ENCODE measurements at places on chromosomes 3 and 15.
A peak's percentile ranks its signal among the peaks of the same experiment; 100 is the strongest.

DNA sequence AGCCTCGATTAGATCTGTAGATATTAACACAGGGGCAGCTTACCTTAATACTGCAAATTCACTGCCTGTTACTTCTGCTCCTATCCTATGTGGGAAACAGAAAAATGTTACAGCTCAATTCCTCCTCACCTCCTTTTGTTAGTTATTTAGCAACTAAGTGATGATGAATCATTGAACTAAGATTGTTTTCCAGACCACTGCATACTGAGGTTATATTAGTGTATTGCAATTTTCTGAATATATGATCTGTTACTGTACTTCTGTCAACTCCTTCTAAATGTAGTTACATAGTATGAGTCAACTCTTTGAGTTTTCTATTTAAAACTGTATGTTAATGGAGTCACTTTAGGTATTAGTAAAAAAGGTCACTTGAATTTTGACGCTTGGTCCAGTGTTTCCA, 331.5 kb upstream of the SLCO3A1 start:
- H3K36me3 ChIP-seq: no peaks in the 10 kb centered on the region
- H3K27me3 ChIP-seq: no peaks in the 10 kb centered on the region
- no peak overlapping the region for H3K27ac ChIP-seq
- DNase-seq: no peak
- H3K4me1 ChIP-seq: no peaks in the 10 kb centered on the region

DNA sequence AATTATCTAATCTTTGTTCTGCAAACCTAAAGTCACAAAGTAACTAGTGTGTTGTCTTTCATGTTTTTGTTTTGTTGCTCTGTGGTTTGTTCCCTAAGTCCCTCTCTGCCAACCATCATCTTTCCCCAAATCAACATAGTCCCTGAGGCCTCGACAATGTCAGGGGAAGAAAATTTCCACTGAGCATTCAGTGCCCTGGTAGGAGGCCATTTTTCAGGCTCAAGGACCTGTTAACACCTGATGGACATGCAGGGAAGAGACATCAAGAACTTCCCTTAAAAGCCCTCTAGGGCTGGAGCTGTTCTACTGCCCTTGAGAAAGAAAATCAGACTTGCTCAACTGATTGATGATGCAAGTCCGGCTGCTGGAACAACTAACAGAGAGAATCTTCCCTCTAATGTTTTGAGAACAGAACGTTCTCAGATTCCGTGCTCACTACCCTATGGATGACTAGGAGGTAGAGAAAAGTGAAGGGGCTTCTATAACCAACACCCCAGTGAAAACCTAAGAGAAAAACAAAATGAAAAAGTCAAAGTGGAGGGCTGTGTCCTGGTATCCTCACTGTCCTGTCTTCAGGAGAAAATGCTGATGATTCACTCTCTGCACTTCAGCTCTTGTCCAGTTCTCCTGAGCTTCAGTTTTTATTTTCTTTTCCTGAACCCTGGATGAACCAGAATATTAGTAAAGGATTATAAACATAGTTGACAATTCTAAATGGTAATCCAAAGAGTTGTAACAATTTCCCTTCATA, 373.1 kb downstream of the FOXP1 start:
- no peaks in the 10 kb centered on the region for H3K27me3 ChIP-seq
- H3K4me3 ChIP-seq: no peak overlapping the region
- no peak for DNase-seq
- H3K27ac ChIP-seq: no peak overlapping the region
- H3K36me3 ChIP-seq: no peaks in the 10 kb centered on the region
- no peaks in the 10 kb centered on the region for H3K4me1 ChIP-seq

GRCh38 chr15:59830098-59830497, 141.0 kb upstream of the BNIP2 start:
- H3K4me3 ChIP-seq: no peak overlapping the region
- H3K27me3 ChIP-seq: no peaks in the 10 kb centered on the region
- H3K36me3 ChIP-seq: no peaks in the 10 kb centered on the region
- no peak overlapping the region for H3K27ac ChIP-seq
- no peaks in the 10 kb centered on the region for H3K4me1 ChIP-seq

GRCh38 chr3:36461597-36461996, 81.3 kb downstream of the STAC start:
- H3K4me1 ChIP-seq: peaks cover 6% of the 10 kb centered on the region
- no peak overlapping the region for H3K27ac ChIP-seq
- H3K36me3 ChIP-seq: no peaks in the 10 kb centered on the region
- no peaks in the 10 kb centered on the region for H3K27me3 ChIP-seq

DNA sequence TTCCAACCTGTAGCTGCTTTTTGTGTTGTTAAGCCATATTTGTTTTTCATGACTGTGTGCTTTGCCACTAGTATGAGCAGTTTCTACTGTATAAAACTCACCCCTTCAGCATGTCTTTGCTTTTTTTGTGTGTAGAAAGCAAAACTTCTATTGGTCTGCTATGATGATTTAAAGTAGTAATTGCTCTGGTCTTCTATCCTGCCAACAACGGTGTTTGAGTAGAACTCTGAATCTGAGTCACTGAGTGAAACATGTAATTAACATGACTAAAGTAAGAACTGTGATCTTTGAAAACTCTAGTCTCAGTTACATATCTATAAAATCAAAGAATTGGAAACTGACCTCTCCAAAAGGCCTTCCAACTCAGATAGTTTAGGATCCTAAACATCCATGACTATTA, 133.6 kb downstream of the TPRG1 start:
- H3K4me1 ChIP-seq: no peaks in the 10 kb centered on the region
- no peak for DNase-seq
- no peak overlapping the region for H3K27ac ChIP-seq

DNA sequence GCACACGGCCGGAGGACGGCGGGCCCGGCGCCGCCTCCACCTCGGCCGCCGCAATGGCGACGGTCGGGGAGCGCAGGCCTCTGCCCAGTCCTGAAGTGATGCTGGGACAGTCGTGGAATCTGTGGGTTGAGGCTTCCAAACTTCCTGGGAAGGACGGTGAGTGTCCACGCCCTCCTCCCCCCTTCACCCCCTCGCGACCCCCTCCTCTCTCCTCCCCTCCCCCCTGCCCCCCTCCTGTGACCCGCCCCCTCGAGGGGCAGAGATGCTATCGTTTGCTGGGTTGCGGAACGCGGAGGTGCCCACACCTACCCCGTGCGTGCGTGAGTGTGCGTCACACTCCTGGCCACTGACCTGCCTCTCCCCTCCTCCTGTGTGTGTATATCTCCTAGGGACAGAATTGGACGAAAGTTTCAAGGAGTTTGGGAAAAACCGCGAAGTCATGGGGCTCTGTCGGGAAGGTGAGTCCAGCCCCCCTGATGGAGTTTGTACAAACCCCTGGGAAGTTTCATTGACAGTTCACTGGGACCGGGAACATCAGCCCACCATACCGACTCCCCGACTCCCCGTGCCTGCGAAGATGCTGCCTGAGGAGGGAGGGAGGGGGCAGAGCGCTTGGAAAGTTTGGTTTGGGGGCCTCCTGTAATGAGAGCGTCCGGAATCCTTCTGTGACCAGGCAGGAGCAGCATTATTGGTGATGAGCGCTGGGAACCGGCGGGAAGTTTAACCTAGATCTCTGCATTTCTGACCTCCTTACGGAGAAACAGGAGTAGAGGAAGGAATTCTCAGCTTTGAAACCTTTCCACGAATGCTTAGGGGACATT, 795 bp upstream of the SCAANT1 start:
- H3K27ac ChIP-seq: no peak overlapping the region
- no peak for DNase-seq
- peaks cover 7% of the 10 kb centered on the region for H3K36me3 ChIP-seq
- peak overlapping the region; percentile 44 for H3K4me3 ChIP-seq
- no peaks in the 10 kb centered on the region for H3K27me3 ChIP-seq

- peaks cover 86% of the 10 kb centered on the region for H3K27me3 ChIP-seq
- no peak overlapping the region for H3K27ac ChIP-seq
- DNase-seq: no peak
- no peak overlapping the region for H3K4me3 ChIP-seq
Observed at GRCh38 chr3:13673207-13673606, 124.3 kb downstream of the FBLN2 start.

GRCh38 chr3:14019459-14019858, 105.2 kb downstream of the CHCHD4 start:
- no peak overlapping the region for H3K27ac ChIP-seq
- no peak overlapping the region for H3K4me3 ChIP-seq
- H3K36me3 ChIP-seq: no peaks in the 10 kb centered on the region
- no peaks in the 10 kb centered on the region for H3K27me3 ChIP-seq
- no peak for DNase-seq
- H3K4me1 ChIP-seq: no peaks in the 10 kb centered on the region

DNA sequence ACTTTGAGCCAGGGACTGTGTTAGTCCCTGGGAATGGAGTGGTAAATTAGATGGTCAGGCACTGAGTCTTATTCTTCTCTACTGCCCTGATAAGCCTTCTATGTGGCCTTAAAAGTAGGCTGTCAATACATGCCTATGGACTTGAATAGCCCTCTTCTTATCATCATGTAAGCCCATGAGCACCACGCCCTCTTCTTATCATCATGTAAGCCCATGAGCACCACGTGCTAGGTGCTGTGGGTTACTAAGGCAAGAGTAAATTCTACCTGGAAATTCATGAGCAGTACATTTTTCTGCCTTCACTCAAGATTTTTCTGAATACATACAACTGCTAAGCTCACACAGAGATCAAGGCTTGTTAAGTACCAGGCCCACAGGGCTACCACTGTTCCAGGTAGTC, 68.5 kb downstream of the DHX30 start:
- no peak overlapping the region for H3K27ac ChIP-seq
- no peak overlapping the region for H3K4me3 ChIP-seq
- no peaks in the 10 kb centered on the region for H3K36me3 ChIP-seq
- H3K27me3 ChIP-seq: no peaks in the 10 kb centered on the region
- DNase-seq: no peak

- H3K27me3 ChIP-seq: no peaks in the 10 kb centered on the region
- no peak overlapping the region for H3K27ac ChIP-seq
- no peaks in the 10 kb centered on the region for H3K4me1 ChIP-seq
- no peaks in the 10 kb centered on the region for H3K36me3 ChIP-seq
- DNase-seq: no peak
- no peak overlapping the region for H3K4me3 ChIP-seq
Observed at GRCh38 chr3:6522191-6522590, 338.7 kb upstream of the GRM7 start.

GRCh38 chr15:75720787-75721479, 8.3 kb upstream of the CSPG4 start:
- H3K4me3 ChIP-seq: no peak overlapping the region
- no peaks in the 10 kb centered on the region for H3K36me3 ChIP-seq
- H3K27ac ChIP-seq: no peak overlapping the region
- no peaks in the 10 kb centered on the region for H3K27me3 ChIP-seq

- no peaks in the 10 kb centered on the region for H3K36me3 ChIP-seq
- H3K4me1 ChIP-seq: no peaks in the 10 kb centered on the region
- H3K27me3 ChIP-seq: no peaks in the 10 kb centered on the region
- no peak overlapping the region for H3K4me3 ChIP-seq
Observed at GRCh38 chr3:14785207-14786155, 33.3 kb upstream of the FGD5 start.

DNA sequence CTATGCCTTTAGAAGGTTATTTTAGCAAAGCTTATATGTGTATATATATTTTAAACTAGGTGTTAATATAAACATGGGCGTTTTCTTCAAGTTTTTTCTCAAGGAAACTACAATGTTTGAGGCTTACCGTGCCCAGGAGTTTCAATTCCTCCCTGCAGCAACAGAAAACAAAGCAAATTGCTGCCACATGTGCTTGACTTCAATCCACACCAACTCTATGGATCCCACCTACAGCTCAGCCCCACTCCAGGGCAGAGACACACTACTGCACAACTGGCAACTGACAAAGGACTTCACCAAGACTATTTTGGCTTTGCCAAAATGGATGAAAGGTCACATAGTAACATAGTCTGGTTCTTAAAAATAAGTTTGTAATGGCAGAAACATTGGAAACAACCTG, 346.6 kb downstream of the ERC2 start:
- no peaks in the 10 kb centered on the region for H3K27me3 ChIP-seq
- no peak overlapping the region for H3K4me3 ChIP-seq
- no peaks in the 10 kb centered on the region for H3K36me3 ChIP-seq
- no peak overlapping the region for H3K27ac ChIP-seq
- DNase-seq: no peak

- H3K36me3 ChIP-seq: no peaks in the 10 kb centered on the region
- H3K4me3 ChIP-seq: peak overlapping the region; percentile 94
- H3K27ac ChIP-seq: peak overlapping the region; percentile 71
- peaks cover 35% of the 10 kb centered on the region for H3K4me1 ChIP-seq
- DNase-seq: peak; percentile 51
- no peaks in the 10 kb centered on the region for H3K27me3 ChIP-seq
Observed at GRCh38 chr3:49410846-49411534, 786 bp downstream of the RHOA start.

DNA sequence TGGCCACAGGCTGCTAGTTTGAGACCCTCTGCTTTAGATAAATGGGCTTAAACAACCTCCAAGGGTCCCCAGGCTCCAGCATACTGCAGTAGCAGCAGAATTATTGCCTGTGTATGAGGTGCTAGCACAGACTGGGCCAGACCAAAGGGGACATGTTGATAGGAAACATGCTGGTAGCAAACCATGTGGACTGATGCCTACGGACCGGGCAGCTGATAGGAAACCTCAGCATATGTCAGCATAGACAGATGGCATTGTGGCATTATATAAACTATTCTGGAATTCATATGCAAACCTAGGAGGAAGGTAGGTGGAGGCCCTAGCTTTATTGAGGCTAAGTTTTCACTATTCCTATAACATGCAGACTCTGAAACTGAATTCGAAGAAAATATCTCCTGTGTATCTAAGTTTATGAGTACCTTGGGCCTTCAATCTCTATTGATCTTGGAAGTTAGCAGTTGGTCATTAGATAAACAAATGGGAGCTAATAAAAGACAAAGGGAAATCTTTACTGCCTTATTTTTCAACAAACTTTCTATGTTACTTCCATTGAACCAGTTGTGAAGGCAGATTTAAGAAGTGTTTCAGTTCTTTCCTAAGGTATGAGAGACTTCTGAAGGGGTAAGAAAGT, 1.7 kb upstream of the HGD start:
- H3K27ac ChIP-seq: no peak overlapping the region
- no peaks in the 10 kb centered on the region for H3K4me1 ChIP-seq
- no peak overlapping the region for H3K4me3 ChIP-seq
- H3K36me3 ChIP-seq: no peaks in the 10 kb centered on the region
- H3K27me3 ChIP-seq: no peaks in the 10 kb centered on the region

DNA sequence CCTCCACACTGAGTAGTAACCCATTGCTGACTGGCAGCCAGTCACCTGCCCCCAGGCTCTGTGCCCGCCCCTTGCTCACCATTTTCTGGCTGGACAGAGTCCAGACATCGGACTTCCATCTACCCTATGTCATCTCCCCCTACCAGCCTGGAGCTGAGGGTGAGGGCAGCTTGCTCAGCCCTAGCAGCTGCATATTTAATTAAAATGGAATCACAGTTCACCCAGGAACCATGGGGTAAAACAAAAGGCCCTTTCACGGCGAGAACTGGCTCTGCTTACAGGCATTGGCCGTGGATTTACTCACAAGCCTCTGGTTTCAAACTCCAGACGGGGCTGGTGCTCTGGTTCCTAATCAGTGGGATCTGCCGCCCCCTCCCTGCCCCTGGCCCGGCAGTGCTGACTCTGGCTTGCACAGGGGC, 94.9 kb upstream of the ATP2B2 start:
- peaks cover 48% of the 10 kb centered on the region for H3K27me3 ChIP-seq
- H3K4me1 ChIP-seq: no peaks in the 10 kb centered on the region
- H3K27ac ChIP-seq: no peak overlapping the region
- H3K4me3 ChIP-seq: no peak overlapping the region
- DNase-seq: no peak
- no peaks in the 10 kb centered on the region for H3K36me3 ChIP-seq
